ENCODE measurements at places on chromosomes 6 and 20.
A peak's percentile ranks its signal among the peaks of the same experiment; 100 is the strongest.

DNA sequence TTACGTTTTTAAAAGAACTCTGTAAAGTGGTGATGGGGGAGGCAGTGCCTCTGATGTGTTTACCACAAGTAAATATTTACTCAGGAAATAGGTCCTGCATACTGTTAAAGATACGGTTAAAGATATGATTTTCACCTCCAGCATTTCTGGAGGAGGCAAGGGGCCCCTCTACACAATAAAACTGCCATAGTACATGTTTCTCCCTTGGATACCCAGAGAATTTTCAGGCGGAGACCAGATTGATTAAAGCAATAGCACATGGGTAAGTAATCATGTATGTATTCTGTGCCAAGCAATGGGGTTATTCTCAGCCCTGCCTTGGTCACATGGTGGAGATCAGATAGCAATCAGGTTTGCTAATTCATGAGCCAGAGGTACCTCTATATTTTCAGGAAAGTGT lies 9.6 kb downstream of the RIPOR2 start:
- DNase-seq, result no peak

DNA sequence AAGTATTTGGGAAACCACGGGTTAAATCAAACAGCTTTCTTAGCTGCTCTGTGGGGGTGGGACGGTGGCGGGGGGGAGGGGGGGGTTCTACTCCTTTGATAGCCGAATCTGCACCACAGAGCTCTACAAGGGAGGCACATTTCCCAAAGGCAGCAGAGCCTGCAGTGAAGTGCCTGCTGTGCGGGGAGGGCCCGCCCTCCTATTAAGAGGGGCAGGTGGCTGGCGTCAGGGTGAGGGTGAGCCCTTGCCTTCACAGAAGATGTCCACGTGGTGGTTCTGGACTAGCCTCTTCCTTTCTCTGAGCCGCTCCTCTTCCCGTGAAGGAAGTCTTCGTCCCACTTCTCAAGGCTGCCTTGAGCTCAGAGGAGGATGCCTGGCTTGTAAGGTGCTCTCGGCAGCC lies 174.9 kb upstream of the THBS2 start:
- DNase-seq, result no peak

GRCh38 chr20:16574656-16575355 lies 1.6 kb upstream of the KIF16B start:
- DNase-seq, result peak; percentile 95

DNA sequence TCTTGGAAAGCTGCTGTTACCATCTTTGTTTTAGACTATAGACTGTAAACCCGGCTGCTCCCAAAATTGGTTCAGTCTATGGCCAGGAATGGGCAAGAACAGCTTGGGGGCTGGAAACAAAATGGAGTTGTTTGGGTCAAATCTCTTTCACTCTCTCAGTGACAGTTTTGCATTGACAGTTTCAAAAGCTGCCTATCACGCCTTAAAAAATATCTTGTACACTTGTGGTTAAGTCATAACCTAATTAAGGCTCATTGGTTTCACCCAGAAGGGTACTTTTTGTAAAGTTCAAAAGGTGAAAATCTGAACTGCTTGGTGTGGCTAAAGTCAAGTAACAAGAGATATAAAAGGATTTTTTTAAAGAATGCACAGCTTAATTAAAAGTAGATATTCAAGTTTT lies 76.1 kb upstream of the PRL start:
- DNase-seq, result no peak

GRCh38 chr6:89007209-89008000 lies 44.0 kb upstream of the RNGTT start:
- no peak for DNase-seq

DNA sequence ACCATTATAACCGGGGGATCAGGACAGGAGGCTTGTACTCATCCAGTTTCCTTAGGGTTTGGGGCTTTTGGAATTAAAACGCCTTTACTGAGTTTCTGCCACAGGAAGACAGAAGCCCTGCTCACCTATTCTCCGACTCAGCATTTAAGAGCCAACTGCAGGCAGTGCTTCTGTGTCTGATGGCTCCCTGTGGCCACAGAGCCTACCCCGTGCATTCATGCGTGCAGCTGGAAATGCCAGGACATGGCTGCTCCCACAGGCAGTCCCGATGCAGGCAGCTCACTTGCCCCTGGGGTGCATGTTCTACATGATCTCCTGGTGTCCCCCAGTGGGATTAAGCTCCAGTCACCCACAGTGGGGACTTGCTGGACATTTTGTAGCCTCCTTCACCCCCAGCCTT lies 22.2 kb downstream of the ZNF831 start:
- DNase-seq, result no peak

- DNase-seq, result peak; percentile 41
These were observed 119.6 kb downstream of the KIF13A start for GRCh38 chr6:17867880-17868279.

DNA sequence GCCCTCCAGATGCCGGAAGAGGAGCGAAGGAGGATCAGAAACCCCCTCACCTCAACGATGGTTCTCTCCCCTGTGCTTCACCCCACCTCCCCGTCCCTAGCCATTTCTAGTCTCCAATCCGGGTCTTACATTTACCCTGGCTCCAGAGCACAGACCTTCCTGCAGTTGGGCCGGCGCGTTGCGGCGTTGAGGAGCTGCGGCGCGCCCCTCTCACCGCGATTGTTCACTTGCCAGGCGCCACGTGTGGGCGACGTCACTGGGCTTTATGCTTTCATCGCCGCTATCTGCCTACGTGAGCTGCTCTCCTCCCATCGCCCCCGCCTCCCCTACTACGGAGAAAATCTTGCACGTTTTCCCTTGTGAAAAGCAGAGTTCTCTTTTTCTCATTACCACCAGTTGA lies at the start of gene CRISP2:
TSS of gene CRISP2 (minus strand) at position 198 of the 400 bp plus-strand sequence. CDS start 4,347 bp downstream, outside the sequence.
- DNase-seq, result no peak

DNA sequence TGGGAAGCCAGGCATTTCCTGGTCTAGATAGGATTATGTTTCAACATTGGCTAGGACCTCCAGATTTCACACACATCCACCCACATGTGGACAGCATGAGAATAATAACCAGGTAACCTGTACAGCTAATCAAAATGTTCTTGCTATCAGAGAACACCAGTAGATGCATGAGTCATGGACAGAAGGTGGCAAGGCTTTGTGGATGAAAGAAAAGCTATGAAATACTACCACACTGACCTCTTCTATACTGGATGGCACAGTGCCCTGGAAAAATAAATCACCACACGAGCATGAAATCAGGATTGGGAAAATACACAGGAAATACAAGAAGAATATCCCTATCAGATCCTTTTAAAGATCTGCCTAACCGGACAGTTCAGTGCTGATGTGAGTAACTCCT lies 113.0 kb downstream of the GMDS start:
- DNase-seq, result no peak

GRCh38 chr6:38266921-38267354 lies 372.8 kb downstream of the BTBD9 start:
- no peak for DNase-seq

GRCh38 chr6:37807656-37808055 lies 11.9 kb upstream of the ZFAND3 start:
- no peak for DNase-seq

DNA sequence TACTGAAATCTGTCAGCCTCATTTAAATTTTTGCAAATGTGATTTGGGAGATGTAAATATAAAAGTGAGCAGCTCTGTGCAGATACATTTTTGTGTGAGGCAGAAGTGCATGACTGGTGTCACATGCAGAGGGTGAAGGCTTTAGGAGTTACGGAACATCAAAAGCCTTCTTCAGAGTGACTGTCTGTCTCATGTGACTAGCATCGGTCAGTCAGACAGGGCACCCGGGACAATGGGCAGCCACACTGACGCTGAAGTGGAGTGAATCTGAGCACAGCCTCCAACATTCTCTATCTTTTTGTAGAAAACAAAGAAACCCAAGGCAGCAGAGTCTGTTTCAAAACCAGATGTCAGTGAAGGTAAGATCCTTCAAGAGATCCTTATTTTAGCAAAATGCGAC lies 7.9 kb upstream of the FAM209A start:
- DNase-seq, result no peak

- peak; percentile 25 for DNase-seq
These were observed 35.2 kb downstream of the RAB22A start for GRCh38 chr20:58344741-58345140.

GRCh38 chr20:3146732-3147341 lies 12.8 kb downstream of the FASTKD5 start:
- DNase-seq, result no peak

GRCh38 chr6:138577151-138577915 lies 78.0 kb upstream of the NHSL1 start:
- DNase-seq, result no peak

DNA sequence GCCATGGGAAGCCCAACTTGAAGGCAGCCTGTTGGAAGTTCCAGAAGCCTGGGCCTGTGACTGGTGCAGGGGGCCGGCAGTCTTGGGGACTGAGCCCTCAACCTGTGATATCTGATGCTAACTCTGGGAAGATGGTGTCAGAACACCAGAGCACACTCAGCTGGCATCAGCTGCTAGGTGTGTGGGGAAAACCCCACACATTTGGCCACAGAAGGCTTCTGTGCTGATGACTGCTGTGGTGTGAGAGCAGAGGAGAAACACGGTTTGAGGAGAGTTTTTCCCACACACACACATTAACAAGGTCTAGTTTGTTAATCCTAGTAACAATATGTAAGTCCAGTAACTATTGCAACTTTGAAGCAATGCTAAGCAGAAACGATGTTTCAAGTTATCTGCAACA lies 78.0 kb downstream of the PSMB1 start:
- no peak for DNase-seq

DNA sequence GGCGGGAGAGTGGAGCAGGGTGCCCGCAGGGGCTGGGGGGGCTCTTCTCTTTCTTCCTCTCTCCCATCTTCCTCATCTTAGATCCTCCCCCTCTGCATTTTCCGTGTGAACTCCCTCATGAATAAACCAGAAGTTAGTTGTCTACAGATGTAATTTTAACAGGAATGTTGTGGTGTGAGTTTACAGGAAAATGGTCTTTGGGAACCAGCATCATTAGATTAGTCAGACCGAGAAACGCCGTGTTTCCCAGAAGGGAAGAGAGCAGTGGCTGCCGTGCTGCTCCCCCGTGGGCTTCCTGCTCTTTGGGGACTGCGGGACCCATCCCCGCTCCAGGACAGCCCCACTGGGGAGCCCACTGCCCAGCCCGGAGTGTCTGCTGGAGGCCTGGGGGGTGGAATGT lies 3.4 kb downstream of the MYT1 start:
- no peak for DNase-seq

- no peak for DNase-seq
These were observed 124.3 kb upstream of the MCHR2 start for GRCh38 chr6:100118301-100118700.

- no peak for DNase-seq
These were observed 13.8 kb upstream of the VIP start for GRCh38 chr6:152736687-152737273.

GRCh38 chr6:71420693-71421328 lies 132.2 kb downstream of the OGFRL1 start:
- peak; percentile 96 for DNase-seq

- no peak for DNase-seq
These were observed 290.2 kb downstream of the PHACTR1 start for GRCh38 chr6:13006578-13007300.
